ENCODE measurements at places on chromosomes 7 and 10. TPM values are rescaled to one million over a fixed set of nuclear protein-coding genes. Genes with fewer than 3 reads are reported as not detected.

GRCh38 chr10:52570490-52570889 lies 202.1 kb downstream of the MBL2 start:
- H3K36me3 ChIP-seq, result no peaks in the 10 kb centered on the region
- no peaks in the 10 kb centered on the region for H3K27me3 ChIP-seq
- no peak for DNase-seq
- H3K27ac ChIP-seq, result no peak overlapping the region
- peaks cover 16% of the 10 kb centered on the region for H3K4me1 ChIP-seq

GRCh38 chr7:101884671-101885596 lies 67.5 kb downstream of the CUX1 start:
- peaks cover 55% of the 10 kb centered on the region for H3K4me1 ChIP-seq
- H3K4me3 ChIP-seq, result no peak overlapping the region
- DNase-seq, result no peak
- H3K27ac ChIP-seq, result peak overlapping the region; percentile 41
- H3K27me3 ChIP-seq, result no peaks in the 10 kb centered on the region
- no peaks in the 10 kb centered on the region for H3K36me3 ChIP-seq

ANKRD2 gene
- not detected for total RNA-seq

TMEM72 gene
- not detected for total RNA-seq

- H3K4me1 ChIP-seq, result peaks cover 15% of the 10 kb centered on the region
- no peak overlapping the region for H3K27ac ChIP-seq
- no peak overlapping the region for H3K4me3 ChIP-seq
- DNase-seq, result no peak
- H3K27me3 ChIP-seq, result no peaks in the 10 kb centered on the region
Measured at GRCh38 chr7:96023387-96023786, 251.0 kb downstream of the DYNC1I1 start.

DNA sequence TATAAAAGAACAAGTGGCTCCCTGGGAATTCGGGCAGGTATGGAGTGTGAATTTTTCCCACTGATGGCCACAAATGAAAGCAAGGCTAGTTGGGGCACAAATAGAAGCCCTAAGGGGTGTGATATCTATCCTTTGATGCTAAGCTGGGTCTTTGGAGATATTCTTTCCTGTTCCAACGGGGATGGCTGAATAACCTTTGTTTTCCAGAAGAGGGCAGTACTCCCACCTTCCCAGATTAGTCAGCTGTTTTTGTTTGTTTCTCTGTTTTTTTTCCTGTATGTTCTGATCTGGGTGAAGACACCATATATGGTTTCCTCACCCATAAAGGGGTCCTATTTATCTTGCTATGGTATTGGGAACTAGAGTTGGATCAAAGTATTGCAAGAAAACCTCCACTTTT lies 947.7 kb upstream of the SORCS1 start:
- H3K27ac ChIP-seq, result no peak overlapping the region
- no peaks in the 10 kb centered on the region for H3K27me3 ChIP-seq
- no peak for DNase-seq
- no peaks in the 10 kb centered on the region for H3K36me3 ChIP-seq
- H3K4me3 ChIP-seq, result no peak overlapping the region
